ENCODE measurements at places on chromosomes 4 and X.

- no peak for DNase-seq
Measured at GRCh38 chr4:148015058-148015457, 283.2 kb downstream of the ARHGAP10 start.

GRCh38 chrX:81414630-81415029 is 212.7 kb downstream of the SH3BGRL start:
- DNase-seq, result no peak

GRCh38 chr4:6710996-6711395 is 1.3 kb upstream of the MRFAP1L1 start:
- no peak for DNase-seq

GRCh38 chrX:136162827-136163570 is 15.7 kb downstream of the FHL1 start:
- DNase-seq, result peak; percentile 33

DNA sequence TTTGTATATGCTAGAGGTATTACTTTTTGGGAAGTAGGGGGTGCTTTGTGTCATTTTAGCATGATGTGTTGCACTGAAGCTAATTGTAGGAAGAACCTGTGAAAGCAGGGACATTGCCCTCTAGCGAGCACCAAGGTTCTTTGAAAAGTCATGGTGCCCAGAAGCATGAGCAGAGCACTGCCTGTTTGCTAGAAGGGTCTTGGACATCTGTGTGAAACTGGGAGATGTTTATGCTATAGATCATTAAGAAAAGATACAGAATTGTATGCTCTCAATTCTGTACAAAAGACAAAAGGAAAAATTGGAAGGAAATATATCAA is 14.7 kb downstream of the GRPR start:
- DNase-seq, result no peak

- DNase-seq, result peak; percentile 17
Measured at GRCh38 chrX:52979568-52979967, 21.2 kb upstream of the FAM156A start.
